ENCODE measurements at places on chromosomes 12 and 14.

GRCh38 chr12:102540815-102541385, 60.5 kb upstream of the IGF1 start:
- no peak for DNase-seq

- DNase-seq: no peak
Observed at GRCh38 chr14:33120341-33120740, 181.7 kb downstream of the NPAS3 start.

- DNase-seq: no peak
Observed at GRCh38 chr12:46609273-46609623, 216.5 kb downstream of the SLC38A4 start.

DNA sequence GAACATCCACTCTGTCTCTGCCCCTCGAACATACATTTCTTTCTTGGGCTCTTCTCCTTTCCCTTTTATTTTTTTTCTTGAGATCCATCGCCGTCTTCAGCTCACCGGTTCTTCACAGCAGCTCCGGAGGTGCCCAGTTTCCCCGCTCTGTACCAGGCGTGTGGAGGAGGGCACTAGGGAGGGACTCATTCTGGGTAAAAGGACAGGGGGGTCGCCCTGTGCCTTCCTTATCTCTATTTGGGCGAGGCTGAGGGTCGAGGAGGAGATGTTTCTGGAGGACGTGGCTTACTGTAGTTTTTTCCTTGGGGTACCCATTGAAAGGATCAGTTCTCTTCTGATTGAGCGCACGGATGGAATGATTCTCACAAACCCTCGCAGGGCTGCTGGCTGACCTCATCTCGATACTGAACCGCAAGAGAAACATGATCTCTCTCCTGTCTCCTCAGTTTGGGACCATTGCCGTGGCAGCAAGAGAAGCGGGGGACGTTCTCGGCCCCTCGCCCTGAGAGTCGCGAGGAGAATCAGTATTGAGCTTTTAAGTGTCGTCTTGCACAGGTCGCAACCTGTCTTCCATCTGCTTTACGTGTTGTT, 386 bp downstream of the LIN52 start:
- DNase-seq: peak; percentile 59

GRCh38 chr12:120890963-120891362, 13.2 kb downstream of the SPPL3 start:
- no peak for DNase-seq

DNA sequence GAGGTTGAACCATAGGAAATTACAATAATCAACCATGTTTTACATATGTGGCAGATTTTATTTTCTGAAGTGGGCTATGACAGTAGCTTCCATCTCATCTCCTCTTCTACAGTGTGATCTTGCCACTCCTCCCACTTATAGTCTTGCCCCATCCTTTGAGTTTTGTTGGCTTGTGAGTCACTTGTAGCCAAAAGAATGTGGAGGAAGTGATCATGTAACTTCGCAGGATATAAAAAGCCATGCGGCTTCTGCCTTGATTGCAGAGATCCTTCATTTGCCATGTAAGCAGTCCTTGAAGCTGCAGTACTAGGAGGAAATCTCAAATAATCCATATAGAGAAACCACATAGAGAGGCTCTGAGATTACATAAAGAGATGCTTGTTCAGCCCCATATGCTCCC, 13.7 kb upstream of the ZNF84 start:
- no peak for DNase-seq

DNA sequence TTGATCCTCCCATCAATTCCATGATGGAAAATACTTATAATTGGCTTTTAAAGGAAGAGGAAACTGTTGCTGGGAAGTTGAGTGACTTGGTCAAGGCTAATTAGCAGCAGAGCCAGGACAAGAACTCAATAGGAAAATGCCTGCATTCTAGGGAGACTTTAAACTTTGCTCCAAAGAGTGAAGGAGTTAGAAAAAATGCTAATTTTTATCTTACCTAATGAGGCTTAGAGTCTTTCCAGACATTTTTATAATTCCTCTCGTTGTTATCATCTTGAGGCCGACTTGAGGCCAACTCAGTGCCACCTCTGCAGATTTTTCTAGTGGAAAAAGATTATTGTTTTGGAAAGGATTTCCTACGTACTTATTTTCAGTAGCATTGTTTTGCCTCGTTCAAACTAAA, 344.6 kb downstream of the ETNK1 start:
- no peak for DNase-seq

- peak; percentile 18 for DNase-seq
Observed at GRCh38 chr12:53045696-53046045, 4.2 kb upstream of the TNS2 start.

DNA sequence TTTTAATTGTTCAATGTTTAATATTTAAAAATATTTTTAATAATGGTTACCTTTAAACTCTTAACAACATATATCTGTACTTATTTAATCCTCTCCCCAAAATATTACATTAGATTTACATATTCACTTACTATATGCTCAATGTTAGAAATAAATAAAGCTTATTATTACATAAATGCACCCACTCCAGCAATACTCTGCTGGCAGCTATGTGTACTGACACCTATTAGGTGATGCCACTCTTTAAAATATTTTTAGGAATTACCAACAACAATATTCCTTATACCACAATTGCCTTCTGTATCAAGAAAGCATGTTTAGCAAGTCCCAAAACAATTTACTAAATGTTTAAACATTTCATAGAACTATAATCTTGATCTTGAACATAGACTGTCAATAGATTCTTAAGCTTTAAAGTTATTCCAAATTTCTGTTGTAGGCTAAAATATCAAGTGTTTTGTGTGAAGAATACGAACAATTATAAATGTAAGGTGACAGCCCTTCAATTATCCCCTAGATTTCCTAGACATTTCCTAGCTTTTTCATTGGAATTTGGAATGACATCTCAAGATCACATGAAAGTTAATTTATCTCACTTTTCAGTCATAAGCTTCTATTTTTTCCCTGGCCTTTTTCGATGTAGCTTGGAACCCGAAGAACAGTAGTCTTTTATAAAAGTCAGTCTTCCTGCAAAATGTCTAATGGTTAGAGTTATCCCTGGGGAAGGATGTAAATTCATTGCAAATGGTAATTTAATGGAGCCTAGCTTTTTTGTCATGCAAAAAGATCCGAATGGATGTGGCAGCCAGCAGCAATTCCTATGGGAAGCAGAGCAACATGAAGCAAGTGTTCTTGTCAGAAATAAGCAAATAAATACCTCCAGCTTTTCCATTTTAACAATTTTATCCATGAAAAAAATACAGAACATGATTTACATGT, 907.5 kb upstream of the ATXN7L3B start:
- DNase-seq: no peak
